ENCODE measurements at places on chromosomes 2 and 18.

DNA sequence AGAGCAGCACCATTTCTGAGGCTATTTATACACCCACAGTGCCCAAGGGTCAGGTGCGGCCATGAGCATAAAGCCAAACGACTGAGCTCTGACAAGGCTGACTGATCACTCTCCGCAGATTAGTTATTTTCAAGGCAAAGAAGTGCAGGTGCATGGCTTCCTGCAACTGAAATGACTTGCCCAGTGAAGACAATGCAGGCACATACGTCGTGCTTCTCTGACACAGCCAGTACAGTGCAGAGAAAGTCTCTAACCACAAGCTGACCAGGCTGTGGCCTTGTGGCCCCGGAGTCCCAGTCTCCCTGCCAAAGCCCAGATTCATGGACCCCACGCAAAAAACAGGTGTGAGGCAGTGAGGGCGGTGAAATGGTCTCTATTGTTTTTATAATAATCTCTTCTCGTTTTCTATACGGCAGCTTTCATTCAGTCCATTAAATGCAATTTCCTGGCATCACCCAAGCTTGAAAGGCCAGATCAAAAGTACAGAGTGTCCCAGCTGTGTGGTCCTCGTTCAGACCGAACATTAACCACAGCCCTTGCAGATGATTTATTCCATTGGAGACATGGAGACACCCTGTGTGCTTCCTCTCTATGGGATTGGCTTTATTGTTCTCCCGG is 447.0 kb upstream of the ID2 start:
- no peak for DNase-seq

DNA sequence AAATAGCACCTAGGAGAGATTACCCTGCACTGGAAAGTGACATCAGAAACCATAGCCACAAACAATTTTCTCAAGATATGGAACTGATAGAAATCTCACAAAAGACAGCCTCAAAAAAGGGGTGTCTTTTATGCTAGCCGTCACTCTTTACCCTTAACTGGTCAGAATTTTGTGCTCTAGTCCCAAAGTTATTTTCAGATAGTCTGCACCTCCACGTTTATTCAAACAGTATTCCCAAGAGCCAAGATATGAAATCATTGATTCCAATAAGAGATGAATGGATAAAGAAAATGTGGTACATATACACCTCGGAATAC is 23.5 kb upstream of the PMAIP1 start:
- DNase-seq, result no peak

- peak; percentile 82 for DNase-seq
Observed at GRCh38 chr2:45743531-45744396, 92.3 kb downstream of the PRKCE start.

DNA sequence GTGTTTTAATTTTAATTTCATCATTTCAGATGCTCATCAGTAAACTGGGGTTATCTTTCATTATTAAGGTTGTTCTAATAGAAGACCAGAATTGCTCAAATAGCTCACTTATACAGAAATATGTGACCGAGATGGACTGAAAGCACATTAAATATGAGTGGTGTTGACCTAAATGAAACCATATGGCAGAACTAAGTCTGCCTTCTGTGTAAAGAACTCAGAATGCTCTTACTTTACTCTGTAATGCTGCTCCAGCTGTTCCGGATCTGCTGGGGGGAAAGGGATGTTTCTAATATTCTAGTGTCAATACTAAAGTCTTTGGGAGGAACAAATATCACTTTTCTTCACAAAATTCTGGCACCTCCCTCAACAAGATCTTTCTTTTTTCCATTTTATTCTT is 131.0 kb downstream of the DPP4 start:
- no peak for DNase-seq
